ENCODE measurements at places on chromosomes 4 and X.

- DNase-seq: no peak
Observed at GRCh38 chr4:77893451-77893850, 30.8 kb downstream of the MRPL1 start.

GRCh38 chrX:17860179-17860780 lies 818 bp downstream of the RAI2 start:
- DNase-seq: no peak

GRCh38 chr4:181475781-181476507 lies 767.3 kb upstream of the TENM3 start:
- DNase-seq: no peak

GRCh38 chrX:110600745-110601310 lies 194.8 kb downstream of the CHRDL1 start:
- no peak for DNase-seq

DNA sequence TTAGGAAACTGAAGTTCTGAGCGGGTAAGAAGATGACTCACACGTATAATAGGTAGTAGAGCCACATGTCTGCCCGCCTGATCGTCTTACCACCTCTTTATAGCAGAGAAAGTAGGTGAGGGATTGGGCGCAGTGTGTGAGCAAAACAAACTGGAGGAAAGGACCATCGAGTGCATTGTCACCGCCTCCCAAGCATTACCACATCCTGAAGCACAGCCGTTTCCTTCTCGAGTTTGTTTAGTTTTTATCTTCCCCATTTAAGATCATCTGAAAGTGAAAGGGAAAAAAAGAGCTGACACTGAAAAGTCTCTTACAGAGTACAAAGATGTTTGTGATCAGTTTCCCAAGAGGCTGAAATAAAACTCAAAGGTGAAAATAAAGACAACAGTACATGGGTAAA lies 14.8 kb downstream of the PDK3 start:
- DNase-seq: no peak

- DNase-seq: no peak
Observed at GRCh38 chr4:74660866-74661265, 133.5 kb downstream of the BTC start.

Data from RWPE2 (cell line).